ENCODE measurements at places on chromosomes 1 and 21.

- H3K4me1 ChIP-seq: peaks cover 47% of the 10 kb centered on the region
- H3K27me3 ChIP-seq: no peaks in the 10 kb centered on the region
- no peak for DNase-seq
- peaks cover 33% of the 10 kb centered on the region for H3K36me3 ChIP-seq
- H3K27ac ChIP-seq: peak overlapping the region; percentile 94
- H3K4me3 ChIP-seq: peak overlapping the region; percentile 87
Observed at GRCh38 chr1:1272341-1273208, 1.1 kb downstream of the UBE2J2 start.

DNA sequence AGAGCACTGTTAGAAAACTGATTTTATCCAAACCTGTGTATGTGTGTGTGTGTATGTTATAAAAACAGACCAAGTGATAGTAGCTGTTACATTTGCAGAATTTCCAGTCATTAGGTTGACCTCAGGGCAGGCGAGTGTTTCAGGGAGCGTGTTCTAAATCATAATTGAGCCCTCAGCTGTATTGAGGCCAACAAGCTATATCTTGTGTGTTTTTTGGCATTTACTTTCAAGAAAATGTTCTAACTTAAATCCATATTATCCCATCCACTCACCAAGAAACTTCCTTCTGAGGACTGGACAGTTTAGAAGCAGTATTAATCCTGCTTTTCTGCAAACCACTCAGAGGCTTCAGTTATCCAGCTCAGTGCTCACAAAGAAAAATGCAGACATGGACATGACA lies 12.0 kb downstream of the DDAH1 start:
- no peaks in the 10 kb centered on the region for H3K36me3 ChIP-seq
- no peak for DNase-seq
- no peaks in the 10 kb centered on the region for H3K4me1 ChIP-seq

DNA sequence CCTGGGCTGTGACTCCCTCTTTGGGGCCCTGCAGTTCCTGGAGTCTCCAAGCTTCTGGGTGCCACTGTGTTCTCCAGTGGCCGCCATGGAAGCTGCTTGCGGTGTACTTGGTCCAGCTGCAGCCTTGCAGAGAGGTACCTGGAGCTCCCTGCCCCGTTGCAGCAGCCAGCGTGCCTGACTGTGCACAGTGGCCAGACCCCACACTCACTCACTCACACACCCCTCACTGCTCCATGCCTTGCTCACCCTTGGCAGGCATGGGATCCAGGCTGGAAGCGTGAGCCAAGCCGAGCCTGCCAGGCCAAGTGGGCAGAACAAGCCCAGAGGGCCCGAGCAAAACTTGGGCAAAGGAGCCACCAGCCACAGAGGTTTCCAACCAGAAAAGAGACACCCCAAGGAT lies 43.0 kb downstream of the MATN1 start:
- no peak for DNase-seq
- H3K36me3 ChIP-seq: no peaks in the 10 kb centered on the region
- no peak overlapping the region for H3K27ac ChIP-seq
- H3K27me3 ChIP-seq: peaks cover 55% of the 10 kb centered on the region
- peaks cover 5% of the 10 kb centered on the region for H3K4me1 ChIP-seq

GRCh38 chr1:114745291-114745690 lies 12.5 kb downstream of the CSDE1 start:
- peaks cover 58% of the 10 kb centered on the region for H3K4me1 ChIP-seq
- H3K4me3 ChIP-seq: no peak overlapping the region
- H3K36me3 ChIP-seq: peaks cover 47% of the 10 kb centered on the region

Measured in stimulated activated naive B cell treated with anti-CD40 and anti-IgM and Interleukin-4, amounts not matched to agents 10 μg/mL and 1 μg/mL and 100 μg/mL, for 72 hours (primary cell).